Fibroblast of skin of right biceps (primary cell): ENCODE measurements at places on chromosomes 7 and 10.

DNA sequence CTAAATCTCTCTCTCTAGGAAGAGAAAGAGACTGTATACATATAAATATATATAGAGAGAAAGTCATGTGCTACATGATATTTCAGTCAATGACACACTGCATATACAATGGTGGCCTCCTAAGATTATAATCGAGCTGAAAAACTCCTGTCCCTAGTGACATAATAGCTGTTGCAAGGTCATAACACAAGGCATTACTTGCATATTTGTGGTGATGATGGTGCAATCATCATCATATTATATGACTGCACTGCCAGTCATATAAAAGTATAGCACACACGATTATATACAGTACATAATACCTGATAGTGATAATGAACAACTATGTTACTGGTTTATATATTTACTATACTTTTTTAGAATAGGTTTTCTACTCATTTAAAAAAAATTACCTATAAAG lies 316.7 kb downstream of the FGFR2 start:
- no peak for DNase-seq

- no peak for DNase-seq
Measured at GRCh38 chr7:121023683-121024511, 35.4 kb downstream of the CPED1 start.

- DNase-seq, result no peak
Measured at GRCh38 chr10:43199684-43200537, 61.7 kb downstream of the CSGALNACT2 start.

GRCh38 chr7:158849768-158850544 lies 6.4 kb upstream of the DYNC2I1 start:
- DNase-seq, result no peak

DNA sequence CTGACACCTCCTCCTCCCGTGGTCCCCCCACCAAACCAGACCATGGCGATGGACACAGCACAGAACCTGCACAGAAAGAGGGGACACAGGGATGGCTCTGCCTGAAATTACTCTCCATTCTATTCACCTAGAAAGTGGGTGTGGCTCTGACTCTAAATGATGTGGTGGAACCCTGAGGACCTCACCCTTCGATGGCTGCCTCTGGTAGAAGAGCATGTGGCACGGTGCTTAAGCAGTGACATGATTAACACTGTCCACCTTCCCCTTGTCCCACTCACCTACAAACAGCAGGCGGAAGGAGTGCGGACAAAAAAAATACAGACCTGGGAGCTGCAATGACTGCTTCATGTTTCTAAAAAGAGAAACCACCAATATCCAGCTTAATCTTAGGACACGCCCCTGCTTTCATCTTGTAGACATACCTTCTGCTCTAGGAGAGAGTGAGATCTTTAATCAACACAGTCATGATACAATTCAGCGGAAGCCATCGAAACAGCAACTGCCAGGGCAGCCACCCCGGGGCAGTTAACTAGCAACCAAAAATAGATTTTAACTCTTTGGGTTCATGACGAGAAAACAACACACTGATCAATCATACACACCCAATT lies 11.4 kb downstream of the JCAD start:
- no peak for DNase-seq

DNA sequence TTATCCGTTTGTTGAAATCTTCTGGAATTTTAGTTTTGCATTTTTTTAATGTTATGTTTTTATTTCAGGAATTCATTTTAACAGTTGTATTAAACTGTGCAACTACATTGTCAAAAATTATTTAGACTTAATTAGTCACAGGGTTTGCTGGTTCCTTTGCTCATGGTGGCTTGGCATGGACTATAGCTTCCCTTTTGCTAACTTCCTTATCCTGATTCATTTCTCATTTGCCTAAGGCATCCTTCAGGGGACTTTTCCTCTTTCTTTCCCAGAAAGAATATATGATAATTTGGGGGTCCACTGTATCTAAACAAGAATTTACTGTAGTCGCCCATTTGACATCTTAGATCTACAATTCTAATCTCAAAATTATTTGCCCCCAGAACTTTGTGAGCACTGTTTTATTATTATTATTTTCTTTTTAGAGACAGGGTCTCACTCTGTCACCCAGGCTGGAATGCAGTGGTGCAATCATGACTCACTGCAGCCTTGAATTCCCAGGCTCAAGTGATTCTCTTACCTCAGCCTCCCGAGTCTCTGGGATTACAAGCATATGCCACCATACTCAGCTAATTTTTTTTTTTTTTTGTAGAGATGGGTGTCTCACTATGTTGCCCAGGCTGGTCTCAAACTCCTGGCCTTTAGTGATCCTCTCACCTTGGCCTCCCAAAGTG lies 13.9 kb downstream of the FIGNL1 start:
- DNase-seq, result peak; percentile 81

DNA sequence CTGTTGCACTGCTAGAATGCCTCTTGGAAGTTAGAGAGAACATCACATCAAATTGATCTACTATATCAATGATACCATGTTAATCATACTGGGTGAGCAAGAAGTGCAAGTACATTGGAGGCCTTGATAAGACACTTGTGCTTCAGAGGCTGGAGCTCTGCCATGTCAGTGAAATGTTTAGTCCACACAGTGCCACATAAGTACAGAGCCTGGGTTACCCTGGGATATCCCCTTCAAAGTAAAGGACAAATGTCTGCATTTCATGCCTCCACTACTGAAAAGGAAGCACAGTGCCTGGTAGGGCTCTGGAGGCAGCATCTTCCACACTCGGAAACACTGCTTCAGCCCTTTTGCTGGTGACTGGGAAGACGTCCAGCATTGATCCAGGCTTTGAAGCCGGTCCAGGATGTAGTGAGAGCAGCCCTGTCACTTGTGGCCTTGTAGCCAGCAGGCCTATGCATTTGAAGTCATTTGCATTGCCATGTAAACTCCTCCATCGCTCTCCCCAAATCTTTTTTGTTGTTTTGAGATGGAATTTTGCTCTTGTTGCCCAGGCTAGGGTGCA lies 15.7 kb upstream of the STN1 start:
- DNase-seq, result no peak

DNA sequence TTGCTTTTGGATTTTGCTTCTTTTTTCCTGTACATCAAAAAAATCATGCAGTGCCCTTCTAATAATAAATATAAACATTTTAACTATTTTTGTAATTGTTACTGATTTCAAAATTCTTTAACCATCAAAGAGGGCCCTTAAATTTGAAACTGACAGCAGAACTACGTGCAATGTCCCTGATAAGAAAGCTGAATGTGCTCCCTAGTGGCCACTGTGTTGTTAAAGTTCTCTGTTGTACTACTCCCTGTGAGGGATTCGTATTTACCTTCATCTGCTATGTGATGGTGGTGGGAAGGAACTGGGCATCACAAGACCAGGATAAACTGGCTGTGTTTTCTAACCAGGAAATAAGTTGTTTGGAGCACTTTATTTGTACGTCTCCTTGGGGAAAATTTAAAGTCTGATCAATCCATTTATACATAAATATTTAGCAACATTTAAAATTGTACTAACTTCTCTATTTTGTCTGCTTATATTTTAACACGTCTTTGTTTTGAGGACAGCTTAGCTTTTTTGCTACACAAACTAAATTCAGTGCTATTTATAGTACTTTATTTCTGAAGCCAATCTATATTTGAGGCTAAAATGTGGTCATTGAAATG lies 322.4 kb downstream of the HGF start:
- DNase-seq, result peak; percentile 62

DNA sequence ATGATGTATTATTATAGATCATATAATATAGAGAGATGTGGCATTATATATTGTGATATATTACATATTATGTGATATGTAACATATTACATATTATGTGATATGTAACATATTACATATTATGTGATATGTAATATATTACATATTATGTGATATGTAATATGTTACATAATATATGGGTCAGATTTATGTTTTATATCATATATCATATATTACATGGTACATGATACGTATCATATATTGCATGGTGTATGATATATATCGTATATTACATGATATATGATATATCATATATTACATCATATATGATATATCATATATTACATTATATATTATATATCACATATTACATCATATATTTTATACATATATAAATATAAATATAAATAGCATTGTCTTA lies 164.1 kb upstream of the NEBL start:
- DNase-seq, result no peak

DNA sequence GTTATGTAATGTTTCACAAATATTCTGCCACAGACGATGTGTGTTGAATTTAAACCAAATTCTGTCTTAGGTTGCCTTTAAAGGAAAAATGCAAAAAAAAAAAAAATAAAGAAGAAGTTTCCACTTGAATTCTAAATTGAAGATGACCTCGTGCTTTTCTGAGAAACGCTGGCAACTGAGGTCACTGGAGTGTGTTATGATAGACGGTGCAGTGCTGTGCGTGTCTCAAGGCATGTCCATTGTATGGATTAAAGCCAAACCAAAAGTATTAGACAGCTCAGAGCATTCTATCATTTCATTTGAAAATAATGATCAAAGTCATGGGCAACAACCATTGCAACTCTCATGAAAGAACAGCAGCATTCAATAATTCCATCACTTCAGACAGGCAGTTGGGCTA lies 483.9 kb downstream of the GRM8 start:
- no peak for DNase-seq

- peak; percentile 77 for DNase-seq
Measured at GRCh38 chr10:60536529-60537114, 146.9 kb upstream of the ANK3 start.

GRCh38 chr10:110568055-110568735 lies 700 bp downstream of the SMC3 start:
- peak; percentile 22 for DNase-seq

GRCh38 chr10:13758312-13758711 lies 171.5 kb downstream of the PRPF18 start:
- peak; percentile 73 for DNase-seq

- DNase-seq, result no peak
Measured at GRCh38 chr7:68821846-68822245, 776.4 kb upstream of the AUTS2 start.

GRCh38 chr7:31497516-31497915 lies 16.4 kb upstream of the ITPRID1 start:
- DNase-seq, result no peak

DNA sequence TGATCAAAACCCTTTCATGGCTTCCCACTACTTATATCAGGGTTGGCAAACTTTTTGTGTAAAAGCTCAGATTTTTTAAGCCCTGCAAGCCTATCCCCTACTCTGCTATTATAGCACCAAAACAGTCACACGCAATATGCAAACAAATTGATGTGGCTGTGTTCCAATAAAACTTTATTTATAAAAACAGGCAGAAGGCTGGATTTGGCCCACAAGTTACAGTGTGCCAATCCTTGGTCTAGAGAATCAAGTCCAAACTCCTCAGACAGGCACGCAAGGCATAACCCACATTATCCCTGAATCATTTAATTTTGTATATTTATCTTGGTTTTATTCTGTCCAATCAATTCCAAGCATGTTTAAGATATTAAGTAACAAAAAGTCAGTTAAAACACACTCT lies 71.9 kb downstream of the SGMS1 start:
- DNase-seq, result no peak

DNA sequence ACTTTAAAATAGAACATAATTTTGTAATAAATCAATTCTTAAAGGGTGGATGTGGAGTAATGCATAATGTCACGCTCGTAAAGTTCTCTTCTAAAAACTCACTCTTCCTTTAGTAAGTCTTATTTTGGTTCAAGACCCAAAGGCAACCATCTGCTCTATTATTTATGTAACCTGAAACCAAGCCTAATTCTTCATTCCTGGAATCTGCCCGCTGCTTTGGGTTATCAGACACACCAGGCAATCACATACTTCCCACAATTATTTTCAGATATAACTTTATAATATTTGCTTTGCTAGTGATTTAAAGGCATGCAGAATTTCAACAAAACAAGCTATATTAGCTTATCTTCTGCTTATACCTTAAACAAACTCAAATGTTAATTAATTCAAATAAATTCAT lies 39.0 kb downstream of the RAB11FIP2 start:
- no peak for DNase-seq

DNA sequence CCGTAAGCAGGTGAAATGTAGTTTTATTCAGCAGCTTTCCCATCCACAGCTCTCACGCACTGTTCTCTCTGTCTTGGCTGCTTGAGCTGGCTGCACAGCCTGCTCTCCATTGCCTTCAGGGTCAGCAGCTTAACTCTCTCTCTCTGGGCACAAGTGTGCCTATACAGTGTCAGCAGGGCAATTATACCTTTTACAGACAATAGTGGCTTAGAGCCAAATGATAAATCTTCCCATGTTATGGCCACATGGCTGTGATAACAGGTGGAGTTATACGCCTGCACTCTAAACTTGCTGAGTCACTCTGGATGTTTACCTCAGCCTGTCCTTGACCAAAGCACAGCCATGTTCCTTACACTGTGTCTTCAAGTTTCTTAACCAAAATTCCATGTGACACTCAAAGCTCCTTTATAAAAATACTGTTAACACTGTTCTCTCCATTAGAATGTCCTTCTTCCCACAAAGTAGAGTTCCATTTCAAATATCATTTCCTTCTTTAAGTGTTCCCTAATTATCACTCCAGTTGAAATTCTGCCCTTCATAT lies 6.1 kb downstream of the RNF133 start:
- no peak for DNase-seq

GRCh38 chr7:144384555-144385245 lies 18.8 kb downstream of the NOBOX start:
- peak; percentile 77 for DNase-seq

- peak; percentile 84 for DNase-seq
Measured at GRCh38 chr10:61836888-61837754, 64.4 kb upstream of the ARID5B start.

GRCh38 chr7:91892099-91892705 lies 11.7 kb upstream of the MTERF1 start:
- no peak for DNase-seq

- peak; percentile 75 for DNase-seq
Measured at GRCh38 chr10:43160046-43160920, 22.0 kb downstream of the CSGALNACT2 start.

GRCh38 chr7:43906331-43907010 lies at the start of gene URGCP:
URGCP (minus strand) TSS chr7:43906596; CDS start chr7:43906575, 21 bp downstream.
- peak; percentile 49 for DNase-seq

DNA sequence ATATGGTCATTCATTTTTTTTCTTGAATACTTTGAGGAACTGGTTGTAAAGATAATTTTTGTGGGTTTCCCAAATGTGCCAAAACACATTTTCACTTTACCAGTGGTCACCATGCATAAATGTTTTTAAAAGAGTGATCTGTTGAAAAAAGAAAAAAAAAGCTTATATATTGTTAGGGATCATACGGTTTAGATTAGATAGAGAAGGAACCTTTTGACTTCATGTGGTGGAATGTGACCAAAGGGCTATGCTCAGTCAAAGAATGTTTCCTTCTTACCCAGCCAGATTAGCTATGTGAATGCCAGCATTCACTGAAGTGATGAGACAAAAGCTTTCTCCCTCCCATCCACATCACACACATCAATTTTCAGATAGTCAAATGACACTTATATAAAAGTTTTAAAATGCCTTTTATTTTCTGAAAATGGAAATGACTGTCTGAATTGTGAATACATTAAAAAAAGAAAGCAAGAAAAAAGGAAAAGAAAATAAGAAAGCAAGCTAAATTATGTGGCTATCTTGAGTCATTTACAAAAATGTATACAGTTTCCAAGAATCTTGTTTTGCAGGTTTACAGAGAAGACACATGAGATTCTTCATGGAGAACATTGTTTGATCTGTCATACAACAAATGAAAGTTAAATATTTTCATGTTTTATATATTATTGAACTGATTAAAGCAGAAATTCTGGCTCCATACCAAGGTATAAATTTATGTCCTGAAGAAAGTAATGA lies 8.6 kb upstream of the CPED1 start:
- DNase-seq, result peak; percentile 56

GRCh38 chr10:12051241-12051640 lies 8.6 kb upstream of the UPF2 start:
- DNase-seq, result no peak

GRCh38 chr7:51102828-51103227 lies 213.8 kb downstream of the COBL start:
- DNase-seq, result peak; percentile 46

GRCh38 chr10:30862486-30862885 lies 169.2 kb downstream of the ZNF438 start:
- DNase-seq, result peak; percentile 61
